ENCODE measurements at places on chromosomes 7 and 10. TPM values are rescaled to one million over a fixed set of nuclear protein-coding genes. Genes with fewer than 3 reads are reported as not detected.
A peak's percentile ranks its signal among the peaks of the same experiment; 100 is the strongest.

The SPDYE5 gene
- not detected for total RNA-seq

The ELAPOR2 gene
- 16.5 TPM for total RNA-seq

The GPNMB gene
- 53.3 TPM for total RNA-seq

The LLCFC1 gene
- total RNA-seq = not detected

GRCh38 chr7:134315679-134316538 is 821 bp downstream of the SLC35B4 start:
- peaks cover 7% of the 10 kb centered on the region for H3K4me1 ChIP-seq
- H3K27me3 ChIP-seq = no peaks in the 10 kb centered on the region
- H3K4me3 ChIP-seq = peak overlapping the region; percentile 85
- no peak for DNase-seq
- no peaks in the 10 kb centered on the region for H3K36me3 ChIP-seq

DNA sequence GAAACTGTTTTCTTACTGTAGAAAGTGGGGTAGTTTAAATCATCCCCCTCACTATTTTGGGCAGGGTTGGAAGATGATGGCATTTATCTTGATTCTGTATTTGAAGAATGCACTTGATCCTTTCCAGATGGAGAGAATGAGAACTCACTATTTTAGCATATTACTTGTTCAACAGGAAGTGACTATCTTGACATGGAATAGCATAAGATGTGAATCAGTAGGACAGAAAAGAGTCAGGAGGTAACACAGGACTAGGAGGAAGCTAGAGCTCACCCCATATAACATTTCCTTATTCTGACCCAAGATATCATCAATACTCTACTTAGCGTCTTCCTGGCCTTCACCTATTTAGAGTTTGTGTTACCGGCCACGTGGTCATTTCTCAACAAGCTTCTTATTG is 400.2 kb downstream of the PHTF2 start:
- no peak overlapping the region for H3K4me3 ChIP-seq
- no peaks in the 10 kb centered on the region for H3K27me3 ChIP-seq
- H3K27ac ChIP-seq = no peak overlapping the region
- H3K36me3 ChIP-seq = no peaks in the 10 kb centered on the region
- DNase-seq = no peak

- H3K36me3 ChIP-seq = no peaks in the 10 kb centered on the region
- H3K27me3 ChIP-seq = no peaks in the 10 kb centered on the region
- H3K4me1 ChIP-seq = no peaks in the 10 kb centered on the region
- no peak overlapping the region for H3K4me3 ChIP-seq
Observed at GRCh38 chr7:12859761-12860160, 172.3 kb downstream of the ARL4A start.

- H3K4me3 ChIP-seq = no peak overlapping the region
- no peak overlapping the region for H3K27ac ChIP-seq
- DNase-seq = no peak
- no peaks in the 10 kb centered on the region for H3K4me1 ChIP-seq
Observed at GRCh38 chr7:48182718-48183369, 11.6 kb downstream of the ABCA13 start.

- H3K4me1 ChIP-seq = no peaks in the 10 kb centered on the region
- H3K36me3 ChIP-seq = no peaks in the 10 kb centered on the region
- H3K27me3 ChIP-seq = no peaks in the 10 kb centered on the region
- no peak overlapping the region for H3K27ac ChIP-seq
- no peak overlapping the region for H3K4me3 ChIP-seq
Observed at GRCh38 chr7:29319719-29320521, 125.3 kb downstream of the CHN2 start.

GRCh38 chr7:117024811-117025210 is 71.5 kb downstream of the ST7 start:
- no peaks in the 10 kb centered on the region for H3K4me1 ChIP-seq
- no peak overlapping the region for H3K4me3 ChIP-seq
- no peak overlapping the region for H3K27ac ChIP-seq
- DNase-seq = no peak
- no peaks in the 10 kb centered on the region for H3K36me3 ChIP-seq
- H3K27me3 ChIP-seq = no peaks in the 10 kb centered on the region

DNA sequence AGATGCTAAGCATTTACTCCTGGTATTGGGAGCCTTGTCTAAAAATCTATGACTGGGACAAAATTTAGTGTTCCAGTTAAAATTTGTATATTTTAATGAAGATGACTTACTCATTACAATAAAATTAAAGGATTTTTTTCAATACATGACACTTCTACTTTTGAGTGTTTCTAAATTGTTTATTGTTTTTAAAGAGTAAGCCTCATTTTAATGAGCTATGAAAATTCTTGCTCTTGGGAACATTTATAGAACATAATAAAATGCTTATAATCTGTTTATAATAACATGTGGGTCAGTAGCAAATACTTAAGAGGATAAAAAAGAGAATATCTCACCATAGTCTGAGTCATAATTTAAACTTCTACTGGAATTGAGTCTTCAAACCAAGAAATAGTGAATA is 149.5 kb downstream of the PLCE1 start:
- no peak overlapping the region for H3K4me3 ChIP-seq
- DNase-seq = no peak
- no peaks in the 10 kb centered on the region for H3K4me1 ChIP-seq

All from tibial nerve (tissue), 4 donors.